NCI-H1417 treated with DMSO at 0.1 percent for 48 hours (cell line): ENCODE measurements at places on chromosomes 7 and 10.

GRCh38 chr7:132666774-132667172 lies 90.5 kb upstream of the PLXNA4 start:
- DNase-seq: no peak

DNA sequence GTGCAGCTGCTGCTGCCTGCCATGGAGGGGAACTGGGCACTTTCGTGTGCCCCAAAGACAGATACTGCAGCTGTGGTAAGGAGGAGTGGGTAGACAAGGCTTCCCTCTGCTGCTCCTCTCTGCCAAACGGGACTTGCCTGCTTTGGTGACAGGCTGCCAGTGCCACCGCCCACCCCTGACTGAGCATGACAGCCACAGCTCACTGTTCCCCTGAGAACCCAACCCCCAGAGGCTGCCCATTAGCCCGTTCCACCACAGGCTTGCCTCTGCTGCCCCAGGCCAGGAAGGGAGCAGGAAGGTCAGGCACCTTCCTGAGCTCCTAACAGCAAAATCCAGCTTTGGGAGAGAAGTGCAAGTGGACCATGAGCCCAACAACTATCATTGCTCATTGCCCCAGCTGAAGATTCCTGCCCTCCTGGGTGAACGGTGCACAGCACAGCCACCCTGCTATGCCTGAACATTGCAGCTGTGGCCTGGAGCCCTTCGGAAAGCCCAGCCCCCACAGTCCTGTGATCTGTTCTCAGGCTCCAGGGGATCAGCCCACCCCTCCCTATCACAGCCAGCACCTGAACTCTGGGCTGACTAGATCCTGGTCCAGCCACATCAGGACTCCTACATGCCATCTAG lies 58.7 kb upstream of the ANTXRL start:
- no peak for DNase-seq

DNA sequence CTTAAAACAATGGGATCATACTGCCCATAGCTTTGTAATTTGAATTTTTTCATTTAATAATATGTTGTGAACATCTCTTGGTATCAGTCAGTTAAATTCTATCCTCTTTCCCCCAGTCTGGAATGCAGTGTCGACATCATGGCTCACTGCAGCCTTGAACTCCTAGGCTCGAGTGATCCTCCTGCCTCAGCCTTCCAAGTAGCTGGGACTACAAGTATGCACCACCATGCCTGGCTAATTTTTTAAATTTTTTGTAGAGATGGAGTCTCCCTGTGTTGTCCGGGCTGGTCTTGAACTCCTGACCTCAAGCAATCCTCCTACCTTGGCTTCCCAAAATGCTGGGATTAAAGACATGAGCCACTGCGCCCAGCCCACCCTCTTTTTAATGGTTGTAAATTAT lies 34.6 kb downstream of the MPLKIP start:
- DNase-seq: no peak

DNA sequence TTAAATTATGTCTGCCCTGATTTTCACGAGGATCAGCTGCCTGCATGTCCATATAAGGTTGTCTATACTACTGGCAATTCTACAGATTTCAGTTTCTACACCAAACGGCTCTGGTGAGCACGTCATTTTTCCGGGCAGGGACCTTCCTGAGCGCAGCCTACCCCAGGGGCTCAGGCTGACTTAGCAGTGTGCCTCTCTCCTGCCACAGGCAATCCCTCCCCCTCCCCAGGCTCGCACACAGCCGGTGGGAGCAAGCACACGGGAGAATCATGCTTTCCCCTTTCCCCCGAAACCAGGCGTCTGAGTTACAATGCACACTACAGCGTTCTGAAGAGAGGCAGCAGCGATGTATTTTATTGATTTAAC lies 1.7 kb downstream of the KLF6 start:
- peak; percentile 5 for DNase-seq

GRCh38 chr10:12639996-12640944 lies 290.9 kb downstream of the CAMK1D start:
- no peak for DNase-seq

GRCh38 chr10:45106236-45106856 lies 105.6 kb downstream of the ZNF22 start:
- DNase-seq: no peak

DNA sequence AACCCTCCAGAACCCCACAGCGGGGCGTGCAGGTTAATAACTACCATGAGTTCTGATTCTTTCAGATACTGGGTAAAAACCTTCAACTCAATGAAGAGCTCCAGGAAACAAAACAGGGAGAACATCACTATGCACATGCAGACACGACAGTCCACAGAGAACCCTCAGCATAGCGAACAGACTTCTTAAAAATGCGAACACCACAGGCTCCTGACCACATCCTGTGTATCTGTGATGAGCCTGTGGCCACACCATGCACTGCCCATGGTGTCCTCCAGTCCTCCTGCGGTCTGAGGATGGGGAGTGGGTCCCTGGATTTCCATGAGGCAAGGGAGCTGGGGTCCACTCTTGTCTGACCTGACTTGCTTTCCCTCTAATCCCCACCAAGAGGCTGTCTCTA lies 107.2 kb downstream of the COBL start:
- DNase-seq: no peak

- no peak for DNase-seq
Observed at GRCh38 chr10:68566955-68567354, 6.8 kb downstream of the TET1 start.

DNA sequence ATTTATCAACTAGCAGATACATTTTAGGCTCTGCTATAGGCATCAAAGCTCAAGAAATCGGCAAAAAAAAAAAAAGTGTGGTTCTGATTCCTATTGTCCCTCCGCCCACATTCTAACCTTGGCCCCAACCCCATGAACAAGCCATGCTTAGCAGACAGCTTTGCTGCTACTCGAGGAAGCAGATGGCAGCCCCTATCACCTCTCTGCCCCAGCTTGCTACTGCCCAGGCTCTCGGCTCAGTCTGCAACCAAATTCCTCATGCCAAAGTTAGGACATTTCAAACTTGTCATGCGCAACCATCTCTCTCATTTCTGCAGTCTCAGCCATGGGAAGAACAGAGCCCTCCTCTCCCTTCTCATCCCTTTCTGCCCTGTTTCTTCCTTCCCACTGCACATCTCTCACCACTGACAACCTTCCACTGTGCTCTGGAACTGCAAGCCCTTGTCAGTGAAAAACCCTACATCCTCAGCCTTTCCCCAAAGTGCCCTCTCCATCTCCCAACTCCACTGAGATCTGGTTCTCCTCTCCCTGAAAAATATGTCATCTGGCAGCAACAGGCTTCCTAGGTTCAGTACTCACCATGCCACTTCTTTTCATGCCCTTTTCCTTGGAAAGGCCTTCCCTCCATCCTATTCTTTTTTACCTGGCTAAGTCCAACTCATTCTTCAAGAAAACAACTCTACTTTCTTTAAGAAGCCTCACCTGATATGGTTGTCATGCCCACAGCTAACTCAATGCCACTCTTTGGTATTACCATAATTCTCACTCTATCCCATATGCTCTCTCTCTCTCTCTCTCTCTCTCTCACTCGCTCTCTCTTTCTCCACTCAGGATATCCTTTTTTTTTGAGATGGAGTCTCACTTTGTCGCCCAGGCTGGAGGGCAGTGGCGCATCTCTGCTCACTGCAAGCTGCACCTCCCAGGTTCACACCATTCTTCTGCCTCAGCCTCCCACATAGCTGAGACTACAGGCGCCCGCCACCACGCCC lies 60.1 kb upstream of the FHIP2A start:
- DNase-seq: no peak

GRCh38 chr10:6406220-6407033 lies 173.6 kb downstream of the PRKCQ start:
- DNase-seq: no peak

DNA sequence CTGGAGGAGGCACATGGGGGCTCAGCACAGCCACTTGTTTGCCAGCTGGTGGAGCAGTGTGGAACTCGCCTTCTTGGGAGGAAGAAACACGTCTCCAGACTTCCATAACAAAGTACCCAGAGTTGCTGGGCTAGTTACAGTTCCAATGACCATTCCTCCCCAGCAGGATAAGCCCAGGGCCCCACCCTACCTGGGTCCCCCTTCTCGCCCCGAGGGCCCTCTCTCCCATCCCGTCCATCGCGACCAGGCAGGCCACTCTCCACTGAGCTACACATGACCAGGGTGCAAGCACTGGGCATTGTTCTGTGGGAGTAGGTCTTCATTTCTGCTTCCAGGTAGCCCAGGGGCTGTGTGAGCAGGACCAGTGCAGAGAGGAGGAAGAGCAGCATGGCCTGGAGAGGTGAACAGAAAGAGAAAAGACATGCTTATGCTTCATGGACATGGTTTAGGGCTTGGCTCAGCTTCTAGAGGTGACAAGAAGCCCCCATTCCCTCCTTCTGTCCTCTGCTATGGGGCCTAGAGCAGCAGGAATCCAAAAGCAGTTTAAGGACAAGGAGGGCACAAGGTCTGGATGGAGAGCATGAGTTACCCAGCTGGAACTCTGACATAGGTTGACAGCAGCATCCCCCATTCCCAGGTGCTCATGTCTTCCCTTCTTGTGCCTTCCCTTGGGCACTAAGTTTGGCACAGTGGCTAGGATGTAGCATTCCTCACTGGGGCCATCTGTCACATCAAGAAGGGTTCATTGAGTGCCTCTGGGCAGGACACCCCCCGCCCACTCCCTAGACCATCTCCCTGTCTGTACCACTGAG lies 2.4 kb downstream of the SFTPD start:
- no peak for DNase-seq

DNA sequence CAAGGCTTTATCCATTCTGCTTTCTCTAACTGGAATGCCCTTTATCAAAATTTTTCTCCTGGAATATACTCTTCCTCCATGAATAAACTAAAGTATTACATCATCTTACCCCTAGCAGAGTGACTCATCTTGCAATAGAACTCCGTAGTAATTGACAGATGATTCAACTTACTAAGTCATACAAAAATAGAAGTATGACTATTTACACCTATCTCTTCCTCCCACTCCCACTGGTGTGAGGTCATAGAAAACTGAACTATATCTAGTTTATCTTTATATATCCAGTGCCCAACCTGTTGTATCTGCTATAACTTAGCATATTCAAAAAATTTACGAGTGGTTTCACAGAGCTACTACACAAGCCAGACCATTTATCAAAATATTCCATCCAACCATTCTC lies 26.1 kb downstream of the ABCB1 start:
- no peak for DNase-seq

DNA sequence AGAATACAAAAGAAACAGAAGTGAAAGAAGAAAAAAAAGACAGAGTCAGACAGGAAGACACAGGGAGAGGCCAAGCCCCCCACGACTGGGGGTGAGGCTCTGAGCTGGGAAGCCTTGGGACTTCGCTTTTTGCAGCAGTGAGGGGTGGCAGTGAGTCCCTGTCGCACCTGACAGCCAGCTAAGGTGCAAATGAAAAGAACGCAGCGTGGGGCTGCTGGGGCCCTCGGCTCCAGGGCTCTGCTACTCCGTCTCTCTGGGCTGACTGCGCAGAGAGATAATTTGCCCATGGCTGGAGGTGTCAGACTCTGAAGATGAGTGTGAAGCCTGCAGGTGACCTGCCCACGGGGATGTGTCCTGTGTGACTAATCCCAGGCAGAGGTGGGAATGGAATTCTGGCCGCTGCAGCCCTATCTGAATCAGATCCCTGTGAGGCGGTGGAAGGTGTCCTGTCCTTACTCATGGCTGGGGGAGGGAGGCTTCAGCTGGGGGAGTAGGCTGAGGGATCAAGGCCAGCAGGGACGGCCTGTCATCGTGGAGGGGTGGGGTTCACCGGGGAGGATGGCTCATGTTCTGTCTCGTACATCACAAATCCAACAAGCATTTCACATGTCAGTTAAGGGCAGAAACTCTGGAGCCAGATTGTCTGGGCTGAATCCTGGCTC lies 96.4 kb downstream of the SLIT1 start:
- DNase-seq: no peak

- no peak for DNase-seq
Observed at GRCh38 chr7:25572423-25572822, 344.1 kb upstream of the NPVF start.

DNA sequence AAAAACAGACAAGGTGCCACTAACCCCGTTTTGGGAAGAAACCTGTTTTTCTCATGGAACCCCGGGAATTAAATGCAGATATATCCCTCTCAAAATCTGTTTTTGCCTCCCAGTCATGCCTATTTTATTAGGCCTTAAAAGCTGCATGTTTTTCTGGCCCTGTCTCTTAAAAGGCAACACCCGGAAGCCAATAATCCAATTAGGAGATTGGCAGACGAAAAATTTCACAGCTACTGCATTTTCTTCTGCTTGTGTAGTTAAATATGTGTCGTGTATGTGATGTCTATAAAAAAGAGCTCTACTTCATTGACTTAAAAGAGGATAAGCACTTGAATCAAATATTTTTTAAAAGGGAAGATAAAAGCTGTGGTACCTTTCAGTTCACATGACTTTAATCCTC lies 31.9 kb upstream of the OPTN start:
- no peak for DNase-seq

- no peak for DNase-seq
Observed at GRCh38 chr7:148391591-148391990, 199.0 kb upstream of the C7orf33 start.

- no peak for DNase-seq
Observed at GRCh38 chr7:568031-568951, 48.6 kb upstream of the PDGFA start.

- DNase-seq: no peak
Observed at GRCh38 chr10:119567978-119568377, 25.5 kb upstream of the RGS10 start.

DNA sequence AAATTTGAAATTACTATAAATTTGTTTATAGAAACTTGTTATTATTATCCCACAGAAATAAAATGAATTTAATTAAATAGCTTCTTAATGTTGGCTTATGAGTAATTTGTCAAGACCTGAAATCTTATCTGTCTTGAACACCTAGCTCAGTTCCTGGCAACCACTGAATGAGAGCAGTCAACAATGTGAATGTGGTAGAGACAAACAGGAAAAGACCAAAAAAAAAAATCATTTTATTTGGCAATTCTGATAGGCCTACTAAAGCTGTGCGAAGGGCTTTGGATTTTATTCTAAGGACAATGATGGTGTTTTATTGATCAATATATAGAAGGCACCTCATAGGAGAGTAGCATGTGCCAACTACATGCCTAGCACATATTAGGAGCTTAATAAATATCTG lies 127.8 kb upstream of the RSU1 start:
- no peak for DNase-seq

- no peak for DNase-seq
Observed at GRCh38 chr10:129973674-129974059, 9.6 kb upstream of the EBF3 start.

DNA sequence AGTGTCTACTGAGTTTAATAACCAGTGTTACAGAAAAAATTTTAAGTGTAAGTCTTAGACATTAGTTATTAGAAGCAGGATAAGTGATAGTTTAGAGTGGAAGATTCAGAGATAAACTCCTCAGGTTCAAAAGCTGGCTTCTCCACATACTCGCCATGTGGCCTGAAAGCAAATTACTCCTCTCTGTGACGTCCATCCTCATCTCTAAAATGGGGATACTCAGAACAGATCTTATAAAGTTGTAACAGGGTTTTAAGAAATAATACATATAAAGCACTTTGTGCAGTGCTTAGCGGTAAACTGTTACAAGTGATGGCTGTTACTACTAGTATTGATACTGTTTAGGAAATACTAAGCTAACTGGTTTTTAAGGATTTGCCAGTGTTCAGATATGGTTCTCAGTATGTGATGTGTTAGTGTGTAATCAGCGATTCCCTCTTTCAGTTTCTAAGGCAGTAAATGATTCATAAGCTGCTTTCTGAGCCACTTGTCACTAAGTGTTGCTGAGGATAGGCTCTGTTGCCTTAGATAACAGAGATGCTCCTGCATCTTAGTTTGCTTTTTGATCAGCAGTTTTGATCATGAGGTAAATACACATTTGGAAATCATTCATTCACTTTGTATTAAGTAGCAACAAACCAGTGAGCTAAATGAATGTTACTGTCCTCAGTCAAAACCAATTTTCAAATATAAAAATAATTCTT lies 58.7 kb downstream of the CYP51A1 start:
- no peak for DNase-seq
